ENCODE measurements at places on chromosomes 7 and 10.

DNA sequence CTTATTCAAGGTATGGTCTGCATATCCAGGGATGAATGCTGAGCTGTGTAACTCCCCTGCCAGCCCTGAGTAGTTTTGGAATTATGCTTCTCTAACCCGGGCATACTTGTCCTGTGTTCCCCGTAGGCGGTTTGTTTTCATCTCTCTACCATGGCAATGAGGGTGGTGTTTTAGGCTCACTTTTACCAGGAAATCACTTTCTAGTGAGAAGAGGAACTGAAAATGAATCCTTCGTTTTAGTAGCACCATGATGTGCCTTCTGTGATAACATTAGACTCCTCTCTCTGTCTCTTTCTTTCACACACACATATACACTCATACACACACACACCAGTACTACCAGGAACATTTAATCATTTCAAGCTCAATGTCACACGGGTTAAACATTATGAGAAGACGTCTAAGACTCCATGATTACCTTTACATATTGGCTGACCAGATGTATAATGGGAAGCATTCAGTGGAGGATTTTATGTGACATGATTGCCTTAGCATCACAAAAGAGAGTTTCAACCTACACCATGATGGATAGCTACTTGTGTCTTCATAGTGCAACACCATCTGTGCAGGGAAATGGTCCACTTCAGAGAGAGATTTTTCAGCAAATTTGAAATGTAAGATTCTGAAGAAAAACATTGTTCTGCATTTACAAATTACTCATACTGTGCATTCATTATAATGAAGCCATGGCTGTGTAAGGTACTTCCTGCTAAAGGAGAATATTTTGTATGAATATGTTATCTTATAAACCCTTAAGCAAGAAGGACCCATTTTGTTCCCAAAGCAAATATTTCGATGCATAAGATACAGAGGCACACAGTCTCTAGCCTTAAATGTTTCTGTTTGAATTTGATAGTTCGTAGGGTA lies 31.0 kb upstream of the PFKP start:
- no peak for DNase-seq

DNA sequence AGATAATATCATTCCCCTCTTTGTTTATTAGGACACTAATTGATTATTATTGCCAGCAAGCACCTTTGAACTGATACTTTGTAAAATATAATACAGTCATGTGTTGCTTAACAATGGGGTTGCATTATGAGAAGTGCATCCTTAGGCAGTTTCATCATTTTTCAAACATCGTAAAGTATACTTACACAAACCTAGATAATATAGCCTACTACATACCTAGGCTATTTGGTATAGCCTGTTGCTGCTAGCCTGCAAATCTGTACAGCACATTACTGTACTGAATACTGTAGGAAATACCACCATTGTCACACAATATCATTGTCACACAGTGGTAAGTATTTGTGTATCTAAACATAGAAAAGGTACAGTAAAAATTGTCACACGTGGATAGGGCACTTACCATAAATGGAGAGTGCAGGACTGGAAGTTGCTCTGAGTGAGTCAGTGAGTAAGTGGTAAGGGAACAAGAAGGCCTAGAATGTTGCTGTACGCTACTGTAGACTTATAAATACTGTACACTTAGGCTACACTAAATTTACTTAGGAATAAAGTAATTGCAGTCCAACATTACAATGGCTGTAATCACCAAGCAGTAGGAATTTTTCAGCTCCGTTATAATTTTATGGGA lies 70.7 kb downstream of the LCOR start:
- no peak for DNase-seq

- DNase-seq, result no peak
Measured at GRCh38 chr7:128120976-128121490, 89.8 kb upstream of the LRRC4 start.

- no peak for DNase-seq
Measured at GRCh38 chr7:36272211-36272566, 117.5 kb upstream of the ANLN start.

GRCh38 chr7:33072471-33072870 lies 9.9 kb upstream of the NT5C3A start:
- DNase-seq, result no peak

DNA sequence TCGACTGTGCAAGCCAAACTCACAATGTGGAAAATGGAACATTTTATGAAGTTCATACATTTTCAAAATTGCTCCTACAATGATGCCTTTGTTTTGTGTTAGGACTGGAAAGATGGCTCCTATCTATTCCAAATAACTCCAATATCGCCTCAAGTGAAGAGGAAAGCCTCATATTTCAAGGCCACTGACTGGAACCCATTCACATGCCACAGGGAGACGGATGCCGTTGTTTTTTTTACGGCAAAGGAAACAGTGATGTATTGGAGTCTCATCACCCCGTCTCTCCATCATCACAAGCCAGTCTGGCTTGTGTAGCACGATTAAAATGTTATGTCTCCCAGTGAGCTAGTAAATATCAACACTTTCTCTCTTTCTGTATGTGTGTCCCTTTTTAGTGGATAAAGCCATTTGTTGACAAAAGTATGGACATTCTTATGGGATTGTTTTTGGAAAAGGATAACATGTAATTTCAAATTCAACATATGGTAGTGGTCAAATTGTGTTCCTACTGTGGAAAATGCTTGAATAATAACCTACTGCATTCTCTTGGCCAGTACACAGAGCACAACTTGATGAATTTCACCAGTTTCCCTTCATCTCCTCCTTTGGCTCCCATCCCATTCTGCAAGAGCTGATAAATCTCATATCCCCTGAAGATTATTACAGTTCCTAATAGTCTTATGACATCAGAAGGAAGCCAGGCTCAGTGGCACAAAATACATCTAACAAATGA lies 109.5 kb upstream of the PITRM1 start:
- no peak for DNase-seq

GRCh38 chr7:55569269-55569663 lies 3.0 kb downstream of the VOPP1 start:
- no peak for DNase-seq

DNA sequence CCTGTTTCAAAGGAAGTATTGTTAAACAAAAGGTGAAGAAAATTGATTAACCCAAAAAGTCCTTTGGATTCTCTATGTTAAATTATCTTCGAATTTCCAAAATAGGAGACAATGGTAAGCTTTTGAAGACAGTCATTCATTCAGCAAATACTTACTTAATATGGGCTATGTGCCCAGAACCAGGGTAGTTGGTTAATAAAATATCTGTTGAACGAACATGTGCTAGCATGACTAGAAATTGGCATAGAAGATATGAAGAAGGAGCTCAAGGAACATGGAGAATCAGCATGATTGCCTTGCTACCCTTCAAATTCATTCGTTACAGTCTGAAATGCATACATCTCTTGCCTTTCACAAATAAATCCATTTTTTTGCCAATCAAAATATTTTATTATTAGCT lies 123.1 kb upstream of the RHEB start:
- DNase-seq, result no peak

DNA sequence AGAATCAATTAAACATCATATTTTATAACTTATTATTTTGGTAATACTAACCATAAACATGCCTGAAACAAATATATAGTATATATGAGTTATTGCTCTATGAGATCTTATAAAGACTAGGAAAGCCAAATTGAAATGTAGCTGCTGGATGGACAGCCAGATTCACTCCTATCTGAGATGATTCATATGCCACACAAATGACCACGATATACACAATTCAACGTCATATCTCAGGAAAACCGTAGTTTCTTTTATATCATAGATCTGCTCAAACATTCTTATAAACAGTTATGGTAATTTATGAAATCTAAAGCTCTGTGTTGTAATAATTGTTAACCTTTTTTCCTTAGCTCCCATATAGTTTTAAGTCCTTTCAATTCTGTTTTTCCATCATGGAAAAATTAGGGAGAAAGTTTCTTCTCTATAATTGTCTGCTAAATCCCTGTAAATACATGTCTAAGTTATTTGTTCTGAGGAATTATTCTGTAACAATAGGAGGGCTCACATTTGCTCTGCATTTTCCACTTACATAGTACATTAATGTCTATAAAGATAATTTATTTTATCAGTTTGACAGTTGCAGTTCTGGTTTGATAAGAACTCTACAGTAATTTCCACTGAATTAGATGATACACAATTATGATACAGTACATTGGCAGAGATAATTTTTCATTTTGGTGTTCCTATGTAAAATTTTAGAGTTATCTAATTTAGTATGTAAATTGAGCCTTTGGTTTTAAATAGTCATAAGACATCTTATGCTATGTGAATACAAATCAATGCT lies 42.7 kb downstream of the GNAT3 start:
- DNase-seq, result no peak

DNA sequence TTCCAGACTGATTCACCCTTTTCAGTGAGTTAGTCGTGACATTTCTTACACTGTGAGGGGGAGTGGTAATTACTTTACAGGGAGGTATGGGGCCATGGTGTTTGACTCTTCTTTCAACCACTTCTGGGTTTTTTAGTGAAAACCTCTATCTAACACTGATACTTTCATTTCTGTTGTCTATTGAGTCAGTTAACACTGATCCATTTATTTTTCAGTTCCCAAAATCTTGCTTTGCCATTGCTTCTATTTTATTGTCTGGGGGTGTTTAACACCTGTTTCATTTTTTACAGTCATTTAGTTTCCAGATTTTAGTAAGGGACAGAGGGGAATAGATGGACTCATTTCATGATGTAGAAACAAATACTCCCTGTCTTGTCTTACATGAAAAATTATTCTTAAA lies 61.5 kb downstream of the HELLS start:
- DNase-seq, result no peak

DNA sequence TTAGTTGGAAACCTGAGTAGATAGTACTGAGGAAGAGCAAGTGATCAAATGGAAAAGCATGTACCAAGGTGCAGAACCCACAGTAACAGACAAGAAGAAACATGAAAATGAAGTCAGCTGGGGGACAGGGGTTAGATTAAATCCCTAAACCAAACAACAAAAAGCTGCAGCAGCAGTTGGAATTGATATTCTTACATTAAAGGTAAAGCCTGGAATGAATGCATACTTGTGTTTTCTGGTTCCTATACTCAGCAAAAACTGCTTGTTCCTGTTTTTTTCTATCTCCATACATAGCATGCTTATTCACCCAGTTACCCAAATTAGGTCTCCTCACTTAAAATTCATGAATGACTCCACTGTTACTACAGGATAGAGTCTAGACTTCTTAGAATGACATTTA lies 92.4 kb downstream of the TPST1 start:
- DNase-seq, result no peak

- DNase-seq, result no peak
Measured at GRCh38 chr10:72502581-72502980, 123.3 kb downstream of the MICU1 start.

- no peak for DNase-seq
Measured at GRCh38 chr7:14748461-14748860, 154.1 kb downstream of the DGKB start.

DNA sequence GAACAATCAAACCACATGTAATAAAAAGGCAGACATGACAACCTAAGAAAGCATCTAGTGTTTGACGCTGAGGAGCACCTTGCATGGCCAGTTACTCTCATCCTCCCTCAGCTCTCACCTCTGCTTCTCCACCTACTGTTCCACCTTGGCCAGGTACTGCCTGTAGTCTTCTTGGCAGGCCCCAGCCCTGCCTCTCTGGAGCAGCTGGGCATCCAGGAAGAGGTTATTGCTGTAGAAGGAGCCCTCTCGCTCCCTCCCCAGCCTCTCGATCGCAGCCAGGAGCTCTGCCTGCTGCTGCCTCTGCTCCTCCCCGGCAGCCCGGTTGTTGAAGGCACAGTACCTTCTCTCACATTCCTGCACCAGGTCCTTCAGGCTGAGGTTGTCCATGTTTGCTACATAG lies 9.7 kb downstream of the GIMAP5 start:
- DNase-seq, result no peak

GRCh38 chr7:16564909-16565426 lies 38.3 kb downstream of the LRRC72 start:
- DNase-seq, result no peak

DNA sequence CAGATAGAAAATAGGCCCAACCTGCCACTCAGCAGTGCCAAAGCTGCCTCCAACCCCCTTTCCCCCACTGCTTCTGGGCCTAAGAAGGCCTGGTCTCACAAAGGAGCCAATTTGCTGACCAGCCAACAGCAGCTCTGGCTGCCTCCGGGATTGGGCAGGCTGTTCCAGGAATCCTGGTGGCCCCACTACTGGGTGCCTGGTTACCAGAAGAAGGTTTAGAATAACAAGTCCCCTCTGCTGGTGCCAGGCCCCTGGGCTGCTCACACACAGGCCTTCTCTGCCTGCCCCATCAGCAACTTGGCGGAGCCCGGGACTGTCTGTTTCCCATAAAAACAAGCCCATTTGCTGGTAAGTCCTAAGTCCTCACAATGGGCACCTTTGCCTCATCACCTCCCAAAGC lies 1.2 kb downstream of the PHKG1 start:
- DNase-seq, result no peak

- DNase-seq, result no peak
Measured at GRCh38 chr7:1400371-1400770, 58.9 kb downstream of the MICALL2 start.

DNA sequence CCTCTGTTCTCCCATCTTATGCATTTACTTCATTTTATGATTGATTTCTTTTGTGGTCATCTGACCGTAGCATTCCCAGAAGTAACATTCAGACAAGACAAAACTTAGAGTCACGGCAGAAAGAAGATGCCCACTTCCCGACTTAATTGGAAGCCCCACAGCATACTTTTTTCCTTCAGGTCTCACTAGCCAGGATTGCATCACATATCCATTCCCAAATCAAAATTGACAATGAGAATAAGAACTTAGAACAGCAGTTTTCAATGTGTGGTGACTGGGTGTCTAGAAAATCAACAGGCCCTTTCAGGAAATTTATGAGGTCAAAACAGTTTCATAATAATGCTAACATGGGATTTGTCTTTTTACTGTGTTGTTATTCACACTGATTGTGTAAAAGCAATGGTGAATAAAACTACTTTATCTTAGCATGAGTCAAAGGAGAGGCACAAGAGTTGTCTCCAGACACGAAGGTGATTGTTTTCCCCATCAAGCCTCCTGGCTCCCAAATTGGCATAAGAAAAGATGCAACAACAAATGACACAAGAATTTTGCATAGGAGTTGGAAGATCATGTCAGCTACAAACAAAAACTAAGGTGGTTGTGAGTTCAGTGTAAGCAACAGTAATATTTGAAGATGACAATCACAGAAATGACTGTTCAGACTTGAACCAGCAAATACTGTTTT lies 493.9 kb downstream of the HTR7 start:
- no peak for DNase-seq

DNA sequence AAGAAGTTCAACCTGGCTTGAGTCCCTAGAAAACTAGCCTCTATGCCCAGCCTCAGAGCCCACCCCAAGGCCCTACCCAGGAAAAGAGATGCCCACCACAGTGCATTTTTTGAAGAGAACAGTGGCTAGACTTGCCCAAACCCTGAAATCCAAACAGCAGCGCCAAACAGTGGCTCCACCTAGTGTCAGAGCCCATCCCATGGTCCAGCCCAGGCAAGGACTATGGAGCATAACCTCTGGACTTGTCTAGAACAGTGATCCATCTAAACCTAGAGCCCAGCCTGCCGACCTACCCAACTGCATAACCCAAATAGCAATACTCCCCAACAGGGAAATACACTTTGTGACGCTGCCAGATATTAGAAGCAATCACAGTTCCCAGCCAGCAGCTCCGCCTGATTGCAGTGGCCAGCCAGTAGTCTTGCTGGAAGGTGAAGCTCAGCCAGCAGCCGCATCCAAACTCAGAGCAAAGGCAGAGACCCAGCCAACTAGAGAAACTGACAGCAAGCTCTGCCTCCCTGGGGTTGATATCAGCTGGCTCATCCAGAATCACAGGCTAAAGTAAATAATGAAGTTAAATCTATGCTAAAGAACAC lies 44.5 kb downstream of the HBP1 start:
- DNase-seq, result no peak

- DNase-seq, result no peak
Measured at GRCh38 chr7:158617737-158618128, 30.1 kb upstream of the PTPRN2 start.

Measured in stimulated activated CD4-positive, alpha-beta T cell treated with anti-CD3 and anti-CD28 coated beads, TNF-alpha, amount 100 ng/mL, for 24 hours (primary cell).